ENCODE measurements at places on chromosomes 7 and 10.

- no peak for DNase-seq
Observed at GRCh38 chr10:45451407-45451806, 77.4 kb downstream of the ALOX5 start.

DNA sequence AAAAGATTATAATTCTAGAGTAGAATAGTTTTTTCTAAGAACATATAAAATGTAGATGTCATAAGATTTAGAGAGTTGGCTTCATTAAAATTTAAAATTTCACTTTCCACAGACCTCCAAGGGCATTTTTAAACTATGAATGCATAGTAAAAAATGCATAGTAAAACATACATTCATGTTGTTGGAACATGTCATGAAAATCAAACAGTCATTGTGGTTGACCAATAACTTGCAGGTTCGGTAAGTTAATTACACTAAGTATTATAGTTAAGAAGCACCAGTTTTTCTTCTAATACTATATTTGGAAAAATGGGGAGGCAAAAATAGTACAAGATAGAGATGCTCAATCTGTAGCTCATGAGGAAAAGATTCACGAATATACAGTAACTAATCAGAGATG is 61.5 kb upstream of the MACROH2A2 start:
- no peak for DNase-seq

DNA sequence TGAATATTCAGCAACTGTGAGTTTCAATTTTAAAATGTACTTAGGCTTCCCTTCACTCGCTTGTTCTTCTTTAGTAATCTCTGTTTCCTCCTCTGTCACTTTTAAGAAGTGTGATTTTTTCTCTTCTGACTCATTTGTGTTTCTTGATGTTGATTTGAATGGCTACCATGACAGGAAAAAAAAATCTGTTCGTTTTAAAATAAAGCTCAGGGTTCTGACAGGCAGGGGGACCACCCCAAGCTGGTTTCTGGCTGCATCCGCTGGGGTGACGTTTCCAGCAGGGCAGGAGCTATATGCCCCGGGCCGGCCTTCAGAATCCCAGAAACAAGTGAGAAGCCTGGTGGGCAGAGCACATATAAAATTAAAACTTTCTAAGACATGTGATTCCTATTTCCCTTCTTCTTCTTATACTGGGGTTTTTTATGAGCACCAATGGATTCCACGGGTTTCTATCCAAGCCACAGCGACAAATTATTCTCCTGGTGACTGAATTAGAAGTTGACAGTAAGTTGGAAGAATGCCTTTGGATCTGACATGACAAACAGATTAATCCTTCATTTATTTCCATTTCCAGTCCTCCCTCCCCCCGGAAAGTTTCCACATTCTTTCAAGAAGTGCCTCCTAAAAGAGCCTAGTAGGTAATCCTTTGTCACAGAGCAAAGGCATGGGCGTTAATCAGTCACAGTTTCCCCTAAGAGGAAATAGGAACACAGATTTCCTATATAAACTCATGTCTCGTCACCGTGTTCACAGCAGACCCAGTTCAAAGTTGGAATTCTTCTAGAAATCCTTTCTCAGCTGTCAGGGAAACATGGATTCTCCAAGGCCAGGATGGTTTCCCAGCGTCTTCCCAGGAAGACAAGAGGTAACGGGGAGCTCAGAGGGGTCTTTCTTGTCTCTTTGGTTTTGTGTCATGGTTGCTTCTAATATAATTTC is 79.9 kb downstream of the PTPRE start:
- no peak for DNase-seq

DNA sequence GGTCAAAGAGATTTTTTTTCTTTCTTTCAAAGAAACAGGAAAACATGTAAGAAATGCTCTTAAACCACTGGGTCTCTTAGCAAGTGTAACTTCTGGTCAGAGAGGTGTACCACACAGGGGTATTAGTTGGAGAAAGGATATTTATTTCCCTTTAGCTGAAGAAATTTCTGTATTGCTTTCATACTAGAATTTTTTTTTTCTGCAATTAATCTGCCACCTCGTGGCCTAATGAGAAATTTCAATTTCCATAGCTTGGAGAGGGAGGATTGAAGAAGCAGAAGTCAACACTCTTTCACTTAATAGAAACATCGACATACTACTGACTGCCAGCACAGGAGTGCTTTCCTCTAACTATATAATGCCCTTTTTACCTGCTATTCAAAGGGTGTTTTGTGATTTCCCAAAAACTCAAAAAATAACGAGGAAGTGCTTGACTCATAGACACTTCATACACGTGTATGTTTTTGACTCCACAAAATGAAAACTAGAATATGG is 177.6 kb upstream of the NAMPT start:
- no peak for DNase-seq

- no peak for DNase-seq
Observed at GRCh38 chr7:131325179-131325840, 2.4 kb upstream of the MKLN1 start.

- DNase-seq, result no peak
Observed at GRCh38 chr7:102836191-102836919, 76.4 kb upstream of the LRRC17 start.

GRCh38 chr7:17625043-17625442 is 315.3 kb downstream of the SNX13 start:
- DNase-seq, result no peak

Measured in NCI-H2081 treated with DMSO at 0.1 percent for 48 hours (cell line).